ENCODE measurements at places on chromosomes 5 and 9.

- no peak for DNase-seq
Observed at GRCh38 chr9:124256517-124257069, 1.2 kb upstream of the NEK6 start.

GRCh38 chr5:153517241-153517611 lies 26.8 kb downstream of the GRIA1 start:
- DNase-seq: no peak

- no peak for DNase-seq
Observed at GRCh38 chr5:148193202-148193601, 9.6 kb upstream of the SPINK6 start.

DNA sequence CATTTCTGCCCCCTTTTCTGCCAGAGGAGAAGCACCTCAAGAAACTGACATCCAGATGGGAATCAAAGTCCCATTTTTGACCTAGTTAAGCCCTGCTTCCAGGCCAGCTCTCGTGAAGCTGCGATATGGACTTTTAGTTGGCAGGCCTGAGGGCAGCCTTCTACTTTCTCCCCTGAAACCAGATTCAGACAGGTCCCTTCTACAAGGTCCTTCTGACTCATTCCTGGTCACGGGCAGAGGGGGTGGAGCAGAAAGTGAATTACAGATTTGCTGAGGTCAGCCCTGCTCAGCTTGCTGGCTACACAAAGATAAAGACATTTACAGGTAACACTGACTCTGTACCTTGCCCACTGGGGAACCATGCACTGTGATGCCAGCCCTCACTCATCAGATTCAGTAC lies 52.8 kb upstream of the TUT7 start:
- DNase-seq: no peak

DNA sequence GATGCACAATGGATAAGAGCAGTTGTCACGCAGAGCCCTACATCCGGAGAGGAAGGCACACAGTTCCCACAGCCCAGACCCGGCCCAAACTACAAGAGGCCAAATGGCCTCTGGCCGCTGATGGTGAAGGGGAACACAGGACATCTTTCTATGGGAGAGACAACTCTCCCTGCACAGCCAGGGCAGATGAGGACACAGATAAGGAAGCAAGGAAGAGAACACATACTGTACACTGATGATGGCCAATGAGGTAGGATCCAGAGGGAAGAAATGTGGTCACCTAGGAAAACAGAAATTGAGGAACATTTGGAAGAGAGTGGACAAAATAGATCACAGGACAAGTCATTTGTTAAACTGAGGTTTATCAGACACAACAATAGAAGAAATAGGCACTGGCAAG lies 28.4 kb upstream of the SMIM32 start:
- no peak for DNase-seq

All from stimulated activated CD8-positive, alpha-beta memory T cell treated with anti-CD3 and anti-CD28 coated beads, Interleukin-4, amount 100 ng/mL, for 1 hour (primary cell).